ENCODE measurements at places on chromosomes 4 and X. TPM values are rescaled to one million over a fixed set of nuclear protein-coding genes. Genes with fewer than 3 reads are reported as not detected.

- no peak for DNase-seq
Measured at GRCh38 chr4:148273501-148273986, 168.7 kb downstream of the NR3C2 start.

DNA sequence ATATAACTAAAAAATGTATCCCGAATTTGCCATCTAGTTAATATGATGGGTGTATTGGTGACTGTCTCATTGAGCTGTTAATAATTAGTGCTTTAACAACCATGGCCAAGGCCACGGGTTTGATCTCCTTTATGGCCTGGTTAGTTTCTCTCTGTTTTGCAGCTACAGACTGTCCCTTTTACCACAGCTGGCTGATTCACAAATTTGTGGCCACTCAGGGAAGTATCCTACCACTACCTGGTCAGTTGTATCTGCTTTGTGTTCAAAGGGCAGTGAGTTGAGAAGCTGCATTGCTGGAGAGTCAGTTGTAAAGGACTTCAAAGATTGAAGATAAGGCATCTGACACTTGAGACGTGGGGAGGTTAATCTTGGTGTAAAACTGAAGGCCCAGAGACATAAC is 219.1 kb upstream of the BMP3 start:
- no peak for DNase-seq

GRCh38 chr4:58411904-58412303 is 1301.7 kb upstream of the IGFBP7 start:
- no peak for DNase-seq

DNA sequence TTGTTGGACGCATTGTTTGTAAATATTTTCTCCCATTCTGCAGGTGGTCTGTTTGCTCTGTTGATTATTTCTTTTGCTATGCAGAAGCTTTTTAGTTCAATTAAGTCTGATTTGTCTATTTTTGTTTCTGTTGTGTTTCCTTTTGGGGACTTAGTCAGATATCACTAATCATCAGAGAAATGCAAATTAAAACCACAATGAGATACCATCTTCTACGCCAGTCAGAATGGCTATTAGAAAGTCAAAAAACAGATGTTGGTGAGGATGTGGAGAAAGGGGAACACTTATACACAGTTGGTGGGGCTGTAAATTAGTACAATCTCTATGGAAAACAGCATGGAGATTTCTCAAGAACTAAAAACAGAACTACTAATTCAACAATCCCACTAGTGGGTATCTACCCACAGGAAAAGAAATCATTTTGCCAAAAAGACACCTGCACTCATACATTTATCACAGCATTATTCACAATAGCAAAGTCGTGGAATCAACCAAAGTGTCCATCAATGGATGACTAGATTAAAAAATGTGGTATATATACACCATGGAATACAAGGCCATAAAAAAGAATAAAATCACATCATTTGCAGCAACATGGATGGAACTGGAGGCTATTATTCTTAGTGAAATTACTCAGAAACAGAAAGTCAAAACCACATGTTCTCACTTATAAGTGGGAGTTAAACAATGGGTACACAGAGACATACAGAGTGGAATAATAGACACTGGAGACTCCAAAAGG is 8.1 kb downstream of the COQ2 start:
- DNase-seq, result no peak

DNA sequence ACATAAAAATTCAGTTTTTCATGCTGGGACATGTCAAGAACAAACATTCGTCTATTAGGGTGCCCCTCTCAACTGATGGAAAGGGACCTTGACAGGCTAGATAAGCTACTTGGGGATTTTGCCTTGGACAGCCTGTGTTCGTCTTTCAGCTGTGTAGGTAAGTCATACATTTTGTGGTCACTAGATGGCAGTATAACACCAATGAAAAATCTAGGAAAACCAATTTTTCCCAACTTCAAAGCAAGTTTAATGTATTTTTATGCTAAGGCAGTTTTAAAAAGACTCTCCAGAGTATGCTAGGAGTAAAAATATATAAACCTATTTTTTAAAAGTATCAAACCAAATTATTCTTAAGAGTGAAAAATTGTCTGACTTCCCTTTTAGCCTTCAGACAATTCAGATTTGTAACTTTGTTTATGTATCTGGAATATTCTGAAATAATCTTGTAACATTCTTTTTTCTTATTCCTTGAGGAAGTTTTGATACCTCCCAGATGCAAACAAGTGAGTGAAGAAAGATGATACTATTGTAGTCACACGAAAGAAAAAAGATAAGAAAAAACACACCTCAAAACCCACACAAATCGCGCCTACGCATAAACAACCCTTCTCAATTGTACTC is 158.3 kb downstream of the CPE start:
- no peak for DNase-seq

The SLC9B1 gene
- total RNA-seq, result 0.21 TPM

- no peak for DNase-seq
Measured at GRCh38 chrX:37640142-37640541, 45.4 kb upstream of the XK start.

The ABLIM2 gene
- 7.2 TPM for total RNA-seq

DNA sequence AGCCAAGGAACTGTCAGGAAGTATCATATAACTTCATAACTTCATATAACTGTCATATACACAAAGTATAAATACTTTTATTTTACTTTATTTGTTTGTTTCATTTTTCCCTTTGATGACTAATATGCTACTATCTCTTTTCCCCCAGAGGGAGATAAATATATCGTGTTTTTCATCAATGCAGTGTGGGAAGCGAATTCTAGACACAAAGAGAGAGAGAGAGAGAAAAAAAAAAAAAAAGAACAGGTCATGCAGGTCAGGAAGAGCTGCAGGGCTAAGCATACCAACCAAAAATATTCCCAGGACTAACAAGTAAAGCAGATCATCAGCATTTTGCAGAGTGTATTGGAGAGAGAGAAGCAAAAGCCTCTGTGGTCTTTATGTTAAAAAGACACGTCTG is 1849.2 kb downstream of the STIM2 start:
- no peak for DNase-seq

The PAK3 gene
- 2.3 TPM for total RNA-seq

GRCh38 chrX:23754664-23755063 is 11.6 kb upstream of the ACOT9 start:
- DNase-seq, result no peak
